Stimulated activated CD4-positive, alpha-beta T cell treated with anti-CD3 and anti-CD28 coated beads, Interleukin-15, amount 100 ng/mL, for 48 hours (primary cell): ENCODE measurements at places on chromosomes 6 and 20.

GRCh38 chr6:119348748-119349360, 707 bp downstream of the MAN1A1 start:
- no peak for DNase-seq

DNA sequence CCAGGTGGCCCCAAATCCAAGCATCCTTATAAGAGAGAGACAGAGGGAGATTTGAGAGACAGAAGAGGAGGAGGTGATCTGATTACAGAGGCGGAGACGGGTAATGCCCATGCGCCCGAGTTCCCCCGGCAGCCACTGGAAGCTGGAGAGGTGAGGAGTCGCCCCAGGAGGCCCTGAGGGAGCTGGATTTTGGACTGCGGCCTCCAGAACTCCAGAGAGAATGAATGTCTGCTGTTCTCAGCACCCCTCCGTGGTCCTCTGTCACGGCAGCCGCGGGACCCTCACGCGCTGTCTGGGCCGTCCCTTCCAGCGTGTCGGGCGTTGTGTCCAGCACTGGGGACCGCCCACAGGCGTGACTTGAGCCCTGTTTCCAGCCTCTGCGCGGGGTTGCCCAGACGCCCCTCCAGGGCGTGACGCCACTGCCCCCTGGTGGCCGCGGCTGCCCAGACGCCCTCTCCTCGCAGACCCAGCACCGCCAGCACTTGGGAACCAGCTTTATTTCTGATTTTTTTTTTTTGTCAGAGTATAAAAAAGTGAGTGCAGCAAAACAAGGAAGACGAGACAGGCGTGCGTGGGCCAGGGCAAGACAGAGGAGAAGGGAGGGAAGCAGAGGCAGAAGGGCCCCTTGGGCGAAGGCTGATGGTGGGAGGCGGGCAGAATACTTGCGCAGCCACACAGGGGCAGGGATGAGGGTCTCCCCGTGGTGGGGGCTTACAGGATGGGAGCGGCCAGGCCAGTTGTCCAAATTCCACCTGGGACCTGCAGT, 4.1 kb upstream of the ZNF512B start:
- DNase-seq: no peak

DNA sequence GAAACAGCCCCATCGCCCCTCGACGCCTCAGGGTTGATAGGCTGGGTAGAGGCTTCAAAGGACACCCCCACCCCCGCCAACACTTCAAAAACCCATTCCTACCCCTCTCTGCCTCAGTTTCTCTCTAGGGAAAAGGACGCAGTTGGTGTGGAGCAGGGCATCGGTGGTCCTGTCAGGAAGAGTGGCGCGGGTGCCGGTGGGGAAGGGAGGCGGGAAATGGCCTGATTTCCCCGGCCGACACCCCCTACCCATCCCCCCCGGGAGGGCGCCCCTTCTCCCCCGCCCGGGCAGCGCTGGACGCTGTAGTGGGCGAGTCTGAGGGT, 367 bp downstream of the NRSN2 start:
- no peak for DNase-seq

- no peak for DNase-seq
These were observed 14.8 kb downstream of the CDS2 start for GRCh38 chr20:5141615-5142014.

DNA sequence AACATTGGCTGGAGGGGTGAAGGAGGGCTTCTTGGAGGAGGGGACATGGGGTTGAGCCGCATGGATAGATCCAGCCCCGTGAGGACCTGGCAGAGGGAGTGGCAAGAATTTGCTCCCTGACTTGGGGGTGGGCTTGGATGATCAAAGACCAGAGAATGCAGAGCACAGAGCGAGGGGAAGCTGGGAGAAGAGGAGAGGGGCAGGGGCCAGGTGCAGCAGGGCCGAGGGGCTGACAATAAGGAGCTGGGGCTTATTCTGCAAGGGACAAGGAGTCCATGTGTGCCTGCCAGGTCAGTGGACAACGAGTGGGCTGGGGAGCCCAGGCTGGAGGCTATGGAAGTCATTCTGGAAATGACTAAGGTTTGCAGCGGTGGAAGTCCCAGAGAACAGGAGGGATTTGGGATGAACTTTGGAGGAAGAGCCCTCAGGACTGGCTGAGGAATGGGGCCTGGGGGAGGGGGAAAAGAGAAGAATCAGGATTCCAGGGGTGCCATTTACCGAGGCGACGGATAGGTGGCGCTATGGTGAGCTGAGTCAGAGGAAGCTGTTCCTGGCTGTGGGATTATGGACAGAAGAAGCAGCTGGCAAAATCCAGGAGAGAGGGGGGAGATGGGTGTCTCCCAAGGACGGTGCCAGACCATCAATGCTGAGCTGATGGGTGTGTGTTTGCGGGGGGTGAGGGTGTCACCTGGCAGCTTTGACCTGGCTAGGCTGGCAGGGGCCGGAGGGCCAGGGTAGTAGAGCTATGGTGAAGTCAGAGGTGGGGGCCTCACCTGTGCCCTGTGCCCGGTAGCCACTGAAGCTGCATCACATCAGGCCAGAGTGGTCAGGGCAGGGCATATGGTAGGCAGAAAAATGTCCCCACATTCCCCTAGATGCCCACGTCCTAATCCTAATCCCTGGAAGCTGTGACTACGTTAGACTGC, 7.8 kb downstream of the KCNG1 start:
- no peak for DNase-seq
